ENCODE measurements at places on chromosomes 3 and 15.

DNA sequence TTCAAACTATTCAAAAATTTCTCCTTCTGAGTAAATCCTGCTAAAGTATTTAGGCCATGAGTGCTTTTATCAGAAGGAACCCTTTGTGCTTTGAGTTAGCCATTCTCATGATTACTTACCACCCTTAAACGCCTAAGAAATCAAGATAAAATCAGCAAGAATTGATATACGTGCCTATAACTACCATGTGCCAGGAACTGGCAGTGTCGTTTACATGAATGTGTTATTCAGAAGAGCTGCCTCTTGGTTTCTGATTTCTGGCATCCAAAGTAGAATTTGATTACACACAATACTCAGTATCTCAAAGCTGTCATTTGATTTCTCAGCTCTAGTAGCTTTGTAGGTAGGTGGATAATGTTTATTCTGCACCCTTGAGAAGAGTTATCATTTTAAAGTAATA, 351.3 kb upstream of the CCDC54 start:
- DNase-seq, result no peak

GRCh38 chr3:9422712-9423424, 25.5 kb downstream of the SETD5 start:
- peak; percentile 95 for DNase-seq

- DNase-seq, result peak; percentile 56
Observed at GRCh38 chr15:69593981-69594966, 141.7 kb downstream of the RPLP1 start.

DNA sequence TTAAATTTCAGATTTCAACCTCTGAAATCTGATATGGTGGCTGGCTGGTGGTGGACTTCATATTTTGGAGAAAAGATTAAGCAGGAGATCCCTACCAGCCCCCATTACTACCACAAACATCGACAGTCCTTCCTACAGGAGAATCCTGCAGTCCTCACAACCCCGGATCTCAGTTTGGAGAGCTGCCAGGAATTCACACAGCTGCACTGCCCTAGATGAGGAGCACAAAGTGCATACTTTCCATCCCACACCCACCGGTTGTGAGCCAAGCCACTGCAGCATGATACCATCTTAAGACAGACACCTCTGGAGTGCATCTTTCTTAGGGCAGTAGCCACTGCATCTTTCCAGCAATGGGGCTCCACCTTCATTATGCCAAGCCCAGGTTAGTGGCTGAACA, 185.5 kb upstream of the GPR149 start:
- DNase-seq, result peak; percentile 19

DNA sequence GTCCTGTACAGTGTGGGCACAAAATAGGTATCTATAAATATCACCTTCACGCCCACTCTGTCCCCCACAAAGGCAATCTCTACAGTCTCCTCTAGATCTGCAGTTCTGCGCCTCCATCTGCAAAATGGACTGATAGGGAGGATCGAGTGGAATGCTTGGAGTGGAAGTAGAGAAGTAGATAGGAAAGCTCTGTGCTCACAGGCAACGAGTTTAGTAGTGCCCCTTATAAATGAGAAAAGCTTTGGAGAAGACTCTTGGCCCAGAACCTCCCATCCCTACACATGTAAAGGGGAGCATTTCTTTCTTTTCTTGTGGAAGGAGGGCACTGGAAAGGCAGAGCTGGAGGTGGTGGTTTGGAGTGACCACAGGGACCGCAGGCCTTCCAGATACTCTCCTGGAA, 88.5 kb downstream of the ZNF621 start:
- DNase-seq, result no peak
